ENCODE measurements at places on chromosomes 3 and 15.

- H3K27ac ChIP-seq, result no peak overlapping the region
- DNase-seq, result no peak
- H3K36me3 ChIP-seq, result no peaks in the 10 kb centered on the region
- H3K27me3 ChIP-seq, result no peaks in the 10 kb centered on the region
- no peak overlapping the region for H3K4me3 ChIP-seq
Measured at GRCh38 chr3:152126260-152126659, 142.5 kb upstream of the MBNL1 start.

DNA sequence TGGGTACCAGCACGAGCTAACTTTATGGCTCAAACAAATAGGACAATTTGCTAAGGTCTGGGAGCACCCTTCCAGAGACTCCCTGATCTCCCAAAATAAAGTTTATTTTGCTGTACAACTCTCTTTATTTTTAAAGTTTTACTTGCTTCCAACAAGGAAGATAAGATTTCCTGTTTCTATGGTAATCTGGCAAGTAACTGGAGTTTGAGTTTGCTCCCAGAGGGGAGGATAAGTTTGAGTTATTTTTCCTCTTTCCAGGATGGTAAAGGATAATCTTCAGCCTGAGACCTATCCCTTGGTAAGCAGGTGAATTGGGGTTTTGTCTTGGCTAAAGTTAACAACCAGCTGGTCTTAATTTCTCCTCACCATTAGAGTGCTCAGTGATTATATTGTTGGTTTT, 1019.4 kb upstream of the ALCAM start:
- H3K4me1 ChIP-seq, result peaks cover 3% of the 10 kb centered on the region
- H3K36me3 ChIP-seq, result no peaks in the 10 kb centered on the region
- H3K4me3 ChIP-seq, result no peak overlapping the region
- no peak for DNase-seq
- no peak overlapping the region for H3K27ac ChIP-seq

- H3K27me3 ChIP-seq, result no peaks in the 10 kb centered on the region
- peak overlapping the region; percentile 55 for H3K27ac ChIP-seq
- DNase-seq, result no peak
- no peaks in the 10 kb centered on the region for H3K36me3 ChIP-seq
- no peak overlapping the region for H3K4me3 ChIP-seq
Measured at GRCh38 chr3:29064085-29064484, 216.8 kb upstream of the RBMS3 start.

GRCh38 chr15:27061739-27062138, 90.8 kb downstream of the GABRG3 start:
- H3K27ac ChIP-seq, result no peak overlapping the region
- no peak overlapping the region for H3K4me3 ChIP-seq
- no peaks in the 10 kb centered on the region for H3K36me3 ChIP-seq
- no peaks in the 10 kb centered on the region for H3K4me1 ChIP-seq

DNA sequence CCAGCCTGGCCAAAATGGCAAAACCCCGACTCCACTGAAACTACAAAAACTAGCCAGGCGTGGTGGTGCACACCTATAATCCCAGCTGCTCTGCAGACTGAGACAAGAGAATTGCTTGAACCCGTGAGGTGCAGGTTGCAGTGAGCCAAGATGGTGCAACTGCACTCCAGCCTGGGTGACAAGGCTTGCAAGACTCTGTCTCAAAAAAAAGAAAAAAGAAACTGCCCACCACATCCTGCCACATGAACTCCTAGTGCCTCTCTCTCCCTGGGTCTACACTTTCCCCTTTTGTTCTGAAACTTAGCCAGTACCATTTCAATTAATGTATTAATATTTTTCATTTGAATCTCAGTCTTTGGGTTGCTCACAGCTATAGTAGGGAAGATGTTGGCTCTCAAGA, 192.2 kb upstream of the MME start:
- no peaks in the 10 kb centered on the region for H3K27me3 ChIP-seq
- no peak for DNase-seq
- H3K27ac ChIP-seq, result no peak overlapping the region

DNA sequence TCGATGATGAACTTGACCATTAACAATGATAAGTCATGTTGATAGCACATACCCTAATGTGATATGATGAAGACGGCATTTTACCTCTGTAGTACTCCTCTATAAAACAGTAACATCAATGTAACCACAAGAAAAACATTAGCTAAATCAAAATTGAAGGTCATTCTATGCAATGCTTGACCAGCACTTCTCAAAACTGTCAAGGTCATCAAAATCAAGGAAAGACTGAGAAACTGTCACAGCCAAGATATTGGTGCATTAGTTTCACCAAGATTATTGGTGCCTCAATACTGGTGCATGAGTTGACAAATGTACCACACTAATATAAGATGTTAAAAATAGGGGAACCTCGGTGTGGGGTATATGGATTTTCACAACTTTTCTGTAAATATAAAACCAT, 251.1 kb upstream of the CNTN4 start:
- H3K4me1 ChIP-seq, result no peaks in the 10 kb centered on the region
- no peak overlapping the region for H3K27ac ChIP-seq

Measured in ascending aorta (tissue), 2 donors.